ENCODE measurements at places on chromosomes 16 and 17.

GRCh38 chr16:56423584-56424403, 1.6 kb downstream of the AMFR start:
- DNase-seq = no peak

DNA sequence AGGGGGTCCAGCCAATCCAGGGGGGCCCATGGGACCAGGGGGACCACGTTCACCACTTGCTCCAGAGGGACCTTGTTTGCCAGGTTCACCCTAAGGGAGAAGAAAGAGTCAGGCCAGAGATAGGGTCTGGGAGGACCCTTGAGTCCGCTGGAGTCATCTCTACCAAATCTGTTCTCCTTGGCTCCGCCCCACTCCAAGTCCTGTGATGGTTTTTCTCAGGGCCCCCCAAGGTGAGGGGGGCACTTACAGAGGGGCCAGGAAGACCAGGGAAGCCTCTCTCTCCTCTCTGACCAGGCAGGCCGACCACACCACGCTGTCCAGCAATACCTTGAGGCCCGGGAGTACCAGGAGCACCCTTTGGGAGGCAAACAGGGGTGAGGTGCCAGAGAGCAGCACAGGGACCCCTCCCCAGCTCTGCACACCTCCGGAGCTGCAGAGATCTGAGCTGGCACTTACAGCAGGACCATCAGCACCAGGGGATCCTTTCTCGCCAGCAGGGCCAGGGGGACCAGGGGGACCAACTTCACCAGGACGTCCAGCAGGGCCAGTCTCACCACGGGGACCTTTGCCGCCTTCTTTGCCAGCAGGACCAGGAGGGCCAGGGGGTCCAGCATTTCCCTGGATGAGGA, 12.4 kb downstream of the COL1A1 start:
- peak; percentile 82 for DNase-seq

GRCh38 chr16:16933861-16934260, 536.9 kb downstream of the XYLT1 start:
- DNase-seq = no peak

GRCh38 chr17:72206376-72206775, 85.6 kb downstream of the SOX9 start:
- DNase-seq = no peak

- DNase-seq = peak; percentile 28
Measured at GRCh38 chr16:28534542-28535373, 4.0 kb downstream of the NUPR1 start.

DNA sequence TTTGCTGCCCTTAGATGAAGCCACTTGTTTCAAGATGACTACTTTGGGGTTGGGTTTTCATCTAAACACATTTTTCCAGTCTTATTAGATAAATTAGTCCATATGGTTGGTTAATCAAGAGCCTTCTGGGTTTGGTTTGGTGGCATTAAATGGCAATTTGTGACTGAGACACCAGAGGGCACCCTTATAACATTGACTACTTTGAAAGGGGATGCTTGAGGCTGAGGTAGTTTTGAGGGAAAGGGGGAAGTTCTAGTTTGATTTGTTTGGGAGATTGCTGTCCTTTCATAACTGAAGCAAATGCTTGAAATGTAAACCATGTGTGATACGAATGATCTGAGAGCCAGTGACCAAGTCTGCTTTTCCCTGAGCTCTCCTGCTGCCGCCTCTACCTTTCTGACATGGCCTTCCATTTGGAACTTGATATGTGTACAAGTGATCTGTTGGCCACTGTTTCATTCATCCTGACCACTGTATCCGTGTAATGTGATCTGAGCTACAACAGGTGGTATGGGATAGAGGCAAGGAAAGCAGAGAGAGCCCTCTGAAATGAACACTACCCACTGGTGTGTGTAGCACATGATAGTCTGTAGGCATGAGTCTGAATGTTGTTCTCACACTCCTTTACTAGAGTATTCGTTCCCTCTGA, 5.8 kb upstream of the RARA start:
- peak; percentile 80 for DNase-seq

GRCh38 chr17:7782240-7782639, 51.8 kb upstream of the KDM6B start:
- peak; percentile 28 for DNase-seq

GRCh38 chr17:43814714-43815113, 18.2 kb downstream of the MPP3 start:
- DNase-seq = peak; percentile 64

DNA sequence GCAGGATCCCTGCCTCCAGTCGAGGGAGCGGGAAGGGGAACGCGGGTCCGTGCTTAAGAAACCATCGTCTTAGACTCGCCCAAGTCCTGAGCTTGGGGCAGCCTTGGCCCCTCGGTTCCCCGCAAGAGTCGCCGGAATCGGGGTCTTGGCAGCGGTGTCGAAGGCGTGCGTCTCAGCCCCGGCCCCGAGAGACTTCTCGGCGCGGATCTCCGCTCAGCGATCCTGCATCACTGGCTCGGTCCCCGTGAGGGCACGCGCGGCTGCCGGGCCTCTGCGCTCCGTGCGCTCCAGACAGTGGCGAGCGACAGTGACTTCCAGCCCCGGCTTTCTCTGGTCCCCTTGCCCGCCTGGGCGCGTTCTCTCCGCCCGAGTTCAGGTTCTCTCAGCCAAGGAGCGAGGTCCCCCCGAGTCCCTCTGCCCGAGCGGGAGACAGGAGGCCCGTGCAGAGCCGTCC, 380 bp downstream of the HS3ST3A1 start:
- DNase-seq = no peak

DNA sequence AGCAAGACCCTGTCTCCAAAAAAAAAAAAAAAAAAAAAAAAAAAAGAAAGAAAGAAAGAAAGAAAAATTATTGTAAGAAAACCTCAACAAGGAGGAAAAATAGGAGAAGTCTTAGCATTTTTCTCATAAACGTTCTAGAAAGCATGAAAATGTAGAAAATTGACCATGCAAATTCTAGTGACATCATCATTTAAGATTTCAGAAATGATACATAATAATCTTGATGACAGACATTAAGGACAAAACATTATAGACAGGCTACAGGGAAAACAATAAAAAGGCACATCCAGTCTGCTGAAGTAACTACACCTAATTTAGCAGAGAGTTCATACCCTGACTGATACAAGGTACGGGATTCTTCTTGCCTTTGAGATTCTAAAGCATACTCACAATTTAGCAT, 21.9 kb downstream of the MED13 start:
- no peak for DNase-seq

DNA sequence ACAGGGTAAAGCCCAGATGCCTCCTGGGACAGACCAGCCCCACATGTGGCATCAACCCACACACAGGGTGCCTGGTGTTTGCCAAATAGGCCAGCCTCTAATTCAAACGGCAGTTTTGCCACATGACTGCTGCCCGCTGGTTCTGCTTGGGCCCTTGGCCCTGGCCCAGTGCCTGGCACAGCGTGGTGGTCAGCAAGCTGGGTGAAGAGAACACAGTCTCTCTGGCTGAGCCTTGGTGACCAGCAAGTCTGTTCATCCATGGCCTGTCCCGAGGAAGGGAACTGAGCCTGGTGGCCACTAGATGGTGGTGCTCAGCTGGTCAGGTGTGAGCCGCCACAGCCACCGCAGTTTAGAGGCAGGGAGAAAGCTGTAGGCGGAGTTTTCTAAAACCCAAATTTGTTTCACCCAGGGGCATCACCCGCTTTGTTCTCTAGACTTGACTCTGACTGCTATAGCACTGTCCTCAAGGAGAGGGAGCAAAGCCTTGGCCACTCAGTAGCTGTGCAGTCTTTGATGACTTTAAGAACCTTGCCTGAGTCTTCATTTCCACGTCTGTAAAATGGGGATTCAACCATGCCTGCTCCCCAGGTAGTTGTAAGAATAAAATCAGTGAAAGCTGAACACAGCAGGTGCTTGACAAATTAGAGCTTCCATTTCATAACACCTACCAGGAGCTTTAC, 4.7 kb upstream of the GFAP start:
- DNase-seq = peak; percentile 74

DNA sequence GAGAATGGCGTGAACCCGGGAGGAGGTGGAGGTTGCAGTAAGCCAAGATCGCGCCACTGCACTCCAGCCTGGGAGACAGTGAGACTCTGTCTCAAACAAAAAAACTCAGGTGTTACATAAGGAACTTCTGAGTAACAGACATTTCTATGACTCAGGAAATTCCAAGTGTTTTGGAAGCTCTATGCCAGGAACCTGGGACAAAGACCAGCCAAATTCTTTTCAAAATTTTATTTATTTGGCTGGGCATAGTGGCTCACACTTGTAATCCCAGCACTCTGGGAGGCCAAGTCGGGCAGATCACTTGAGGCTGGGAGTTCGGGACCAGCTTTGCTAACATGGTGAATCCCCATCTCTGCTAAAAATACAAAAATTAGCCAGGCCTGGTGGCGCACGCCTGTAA, 5.2 kb upstream of the SH2B1 start:
- no peak for DNase-seq

DNA sequence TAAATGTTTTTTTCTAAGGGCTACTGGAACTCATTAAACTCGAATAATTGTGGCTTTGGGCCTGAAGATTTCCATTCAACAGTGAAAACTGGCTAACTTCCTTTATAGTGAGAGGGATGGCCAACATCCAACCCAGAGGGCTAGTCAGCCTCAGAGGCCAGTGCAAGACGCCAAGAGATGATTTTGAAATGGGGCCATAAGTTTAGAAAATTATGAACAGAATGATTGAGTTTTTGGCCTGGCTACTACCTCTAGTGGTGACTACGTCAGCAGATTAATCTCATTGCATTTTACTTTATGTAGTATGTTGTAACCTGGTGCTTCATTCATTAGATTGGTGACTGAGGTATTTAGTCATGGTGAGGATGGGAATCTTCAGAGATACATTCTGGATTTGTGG, 28.4 kb downstream of the HAPSTR1 start:
- peak; percentile 96 for DNase-seq

GRCh38 chr17:16374146-16374938, 6.5 kb upstream of the UBB start:
- peak; percentile 14 for DNase-seq

GRCh38 chr16:24253192-24253591, 2.9 kb upstream of the CACNG3 start:
- DNase-seq = peak; percentile 2

- no peak for DNase-seq
Measured at GRCh38 chr17:63531022-63531965, 8.1 kb downstream of the KCNH6 start.

- no peak for DNase-seq
Measured at GRCh38 chr17:72518159-72518732, 397.4 kb downstream of the SOX9 start.

- no peak for DNase-seq
Measured at GRCh38 chr16:1734123-1734522, 28.1 kb downstream of the MAPK8IP3 start.

- no peak for DNase-seq
Measured at GRCh38 chr17:56457501-56457900, 136.0 kb upstream of the NOG start.

- DNase-seq = peak; percentile 69
Measured at GRCh38 chr17:66548158-66548557, 245.7 kb downstream of the PRKCA start.

GRCh38 chr17:44000141-44000860, 4.1 kb upstream of the NAGS start:
- DNase-seq = no peak

DNA sequence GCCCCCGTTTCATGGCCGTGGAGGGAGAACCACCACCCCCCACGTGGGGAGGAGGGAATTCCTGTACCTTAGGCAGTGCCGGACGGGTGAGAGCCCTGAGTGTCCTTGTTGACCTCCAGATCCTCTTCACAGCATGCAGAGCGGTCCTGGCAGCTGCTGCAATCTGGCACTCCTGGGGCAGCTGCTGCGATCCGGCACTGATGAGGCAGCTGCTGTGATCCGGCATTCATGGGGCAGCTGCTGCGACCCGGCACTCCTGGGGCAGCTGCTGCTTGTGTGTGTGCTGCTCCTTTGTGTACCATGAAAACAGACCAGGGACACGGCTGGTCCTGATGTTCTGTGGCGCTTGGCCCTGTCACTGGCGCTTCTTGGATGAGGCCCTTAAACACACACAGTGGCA, 12.8 kb downstream of the ZNF778 start:
- no peak for DNase-seq

- DNase-seq = peak; percentile 30
Measured at GRCh38 chr17:76147211-76148014, 6.4 kb upstream of the FOXJ1 start.

GRCh38 chr17:34423978-34424813, 61.2 kb upstream of the CCL1 start:
- DNase-seq = no peak

DNA sequence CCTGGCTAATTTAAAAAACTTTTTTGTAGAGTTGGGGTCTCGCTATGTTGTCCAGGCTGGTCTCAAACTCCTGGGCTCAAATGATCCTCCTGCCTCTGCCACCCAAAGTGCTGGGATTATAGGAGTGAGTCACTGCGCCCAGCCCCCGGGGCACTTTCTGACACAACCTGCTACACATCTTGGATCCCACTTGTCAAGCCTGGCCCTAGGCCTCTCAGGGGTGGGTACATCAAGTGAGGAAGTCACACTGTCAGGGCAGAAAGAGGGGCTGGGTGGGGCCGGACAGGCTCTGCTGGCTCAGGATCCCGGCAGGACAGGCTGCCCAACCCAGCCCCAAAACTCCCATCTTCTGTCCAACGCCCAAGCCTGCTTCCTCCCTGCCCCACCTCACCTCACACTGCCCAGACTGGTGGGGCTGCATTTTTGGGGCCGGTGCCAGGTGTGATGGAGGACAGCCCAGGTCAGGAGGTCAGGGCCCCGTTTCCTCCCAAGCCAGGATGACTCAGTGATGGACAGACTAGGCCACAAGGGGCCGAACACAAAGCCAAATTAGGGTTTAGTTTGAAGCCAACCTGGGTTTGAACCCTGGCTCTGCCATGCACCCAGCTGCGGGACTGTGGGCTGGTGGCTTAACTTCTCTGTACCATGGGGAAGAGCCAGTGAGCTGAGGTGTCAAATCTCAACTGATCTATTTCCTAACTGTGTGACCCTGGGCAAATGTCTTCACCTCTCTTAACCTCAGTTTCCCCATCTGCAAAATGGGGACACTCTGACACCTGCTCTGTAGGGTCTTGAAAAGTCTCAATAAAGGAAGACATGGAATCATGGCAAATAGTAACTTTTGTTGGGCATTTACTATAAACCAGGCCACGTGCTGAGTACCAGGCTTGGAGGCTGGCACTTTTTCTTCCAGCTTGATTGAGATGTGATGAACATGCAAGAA, 8.9 kb upstream of the PPL start:
- DNase-seq = no peak
